Mesendoderm (in vitro differentiated cells): ENCODE measurements at places on chromosomes 6 and 20.
A peak's percentile ranks its signal among the peaks of the same experiment; 100 is the strongest.

GRCh38 chr20:19304886-19305415, 92.5 kb downstream of the SLC24A3 start:
- H3K27ac ChIP-seq = no peak overlapping the region
- no peaks in the 10 kb centered on the region for H3K4me1 ChIP-seq
- no peaks in the 10 kb centered on the region for H3K36me3 ChIP-seq
- no peak overlapping the region for H3K4me3 ChIP-seq

- no peaks in the 10 kb centered on the region for H3K27me3 ChIP-seq
- H3K4me3 ChIP-seq = no peak overlapping the region
- H3K36me3 ChIP-seq = no peaks in the 10 kb centered on the region
- no peak for DNase-seq
- no peaks in the 10 kb centered on the region for H3K4me1 ChIP-seq
- no peak overlapping the region for H3K27ac ChIP-seq
Observed at GRCh38 chr6:119476024-119476423, 126.5 kb upstream of the MAN1A1 start.

GRCh38 chr6:45163952-45164766, 164.0 kb upstream of the RUNX2 start:
- DNase-seq = peak; percentile 53
- no peaks in the 10 kb centered on the region for H3K27me3 ChIP-seq
- no peaks in the 10 kb centered on the region for H3K4me1 ChIP-seq
- H3K4me3 ChIP-seq = no peak overlapping the region

DNA sequence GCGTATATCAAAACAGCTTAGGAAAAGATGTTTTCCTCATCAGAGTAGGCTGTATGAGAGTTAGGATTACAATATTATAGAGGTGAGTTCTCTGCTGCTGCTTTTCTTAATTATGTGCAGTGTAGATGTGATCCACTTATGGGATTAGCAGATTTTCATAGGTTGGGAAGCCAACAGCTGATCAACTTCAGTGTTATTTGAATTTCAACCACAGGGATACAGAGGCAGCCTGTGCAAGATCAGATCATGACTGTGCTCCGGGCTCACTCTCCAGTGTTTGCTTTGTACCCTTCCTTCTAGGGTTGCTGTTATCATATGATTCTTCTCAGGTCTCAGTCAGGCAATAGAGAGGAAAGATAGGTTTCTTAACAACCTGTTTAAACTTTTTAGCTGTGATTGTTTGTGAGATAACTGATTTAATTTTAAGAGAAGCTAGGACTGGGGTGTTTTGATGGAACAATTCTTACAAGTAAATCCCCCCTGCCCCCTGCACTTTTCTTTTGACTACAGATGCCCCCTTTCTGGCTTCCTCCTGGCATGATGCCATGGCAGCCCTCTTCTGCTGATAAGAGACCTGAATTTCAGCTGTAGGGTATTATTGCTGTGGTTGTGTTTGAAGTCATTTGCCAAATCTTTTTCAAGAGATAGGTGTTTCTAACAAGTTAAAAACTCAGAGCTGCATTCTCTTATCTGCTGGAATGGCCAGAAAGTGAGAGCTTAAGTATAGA, 8.5 kb downstream of the RNF8 start:
- no peaks in the 10 kb centered on the region for H3K27me3 ChIP-seq
- no peak for DNase-seq
- peaks cover 1% of the 10 kb centered on the region for H3K36me3 ChIP-seq
- no peak overlapping the region for H3K27ac ChIP-seq
- no peak overlapping the region for H3K4me3 ChIP-seq

- peaks cover 3% of the 10 kb centered on the region for H3K36me3 ChIP-seq
- no peak overlapping the region for H3K4me3 ChIP-seq
- H3K27ac ChIP-seq = no peak overlapping the region
- no peak for DNase-seq
- H3K4me1 ChIP-seq = peaks cover 2% of the 10 kb centered on the region
- H3K27me3 ChIP-seq = no peaks in the 10 kb centered on the region
Observed at GRCh38 chr20:62812181-62812906, 4.5 kb upstream of the COL9A3 start.

GRCh38 chr6:27503436-27504030, 30.6 kb upstream of the ZNF184 start:
- H3K27ac ChIP-seq = no peak overlapping the region
- DNase-seq = peak; percentile 83
- no peaks in the 10 kb centered on the region for H3K27me3 ChIP-seq

DNA sequence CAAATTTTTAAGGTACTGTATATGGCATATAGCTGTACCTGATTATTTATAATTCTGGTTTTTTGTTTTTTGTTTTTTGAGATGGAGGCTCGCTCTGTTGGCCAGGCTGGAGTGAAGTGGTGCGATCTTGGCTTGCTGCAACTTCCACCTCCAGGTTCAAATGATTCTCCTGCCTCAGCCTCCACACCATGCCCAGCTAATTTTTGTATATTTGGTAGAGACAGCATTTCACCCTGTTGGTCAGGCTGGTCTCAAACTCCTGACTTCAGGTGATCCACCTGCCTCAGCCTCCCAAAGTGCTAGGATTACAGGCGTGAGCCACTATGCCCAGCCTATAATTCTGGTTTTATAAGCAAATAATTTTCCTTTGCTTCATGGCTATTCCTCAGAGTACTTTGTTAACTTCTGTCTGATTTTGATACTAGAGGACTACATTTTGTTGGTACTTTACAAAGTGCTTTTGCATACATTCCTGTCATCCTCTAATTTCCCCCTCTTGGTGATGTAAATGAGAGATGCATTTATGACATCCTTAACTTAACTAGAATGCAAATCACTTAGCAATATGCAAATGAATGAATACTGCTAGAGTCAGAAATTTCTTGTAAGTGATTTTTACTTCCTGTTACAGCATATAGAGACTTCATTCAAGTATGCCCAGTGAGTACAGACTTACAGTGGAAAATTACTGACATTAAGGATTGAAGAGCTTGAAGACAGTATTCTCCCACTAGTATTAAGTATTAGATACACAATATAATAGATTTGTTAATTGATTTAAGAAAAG, 35.7 kb upstream of the ARID1B start:
- no peaks in the 10 kb centered on the region for H3K4me1 ChIP-seq
- H3K4me3 ChIP-seq = no peak overlapping the region
- no peaks in the 10 kb centered on the region for H3K27me3 ChIP-seq
- no peaks in the 10 kb centered on the region for H3K36me3 ChIP-seq
- no peak for DNase-seq

DNA sequence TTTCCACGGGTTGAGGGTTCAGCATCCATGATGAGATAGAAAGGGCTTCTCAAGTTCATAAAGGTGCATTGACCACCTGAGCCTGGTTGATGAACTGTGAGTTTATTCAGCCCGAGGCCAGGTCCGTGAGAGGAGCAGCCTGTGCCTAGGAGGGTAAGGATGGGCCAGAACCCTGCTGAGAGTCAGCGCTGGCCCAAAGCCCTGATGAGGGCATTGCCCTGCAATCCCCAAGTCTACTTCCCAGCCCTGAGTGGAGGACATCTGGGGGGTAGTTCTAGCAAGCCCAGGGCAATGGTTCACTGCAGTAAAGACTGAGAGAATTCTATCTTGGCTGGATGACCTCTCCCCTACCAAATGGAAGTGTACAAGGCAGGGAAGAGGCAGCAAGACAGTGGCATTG, 123.3 kb upstream of the NXT1 start:
- no peak overlapping the region for H3K4me3 ChIP-seq
- H3K36me3 ChIP-seq = no peaks in the 10 kb centered on the region
- no peaks in the 10 kb centered on the region for H3K27me3 ChIP-seq
- no peak for DNase-seq
- peaks cover 2% of the 10 kb centered on the region for H3K4me1 ChIP-seq
- no peak overlapping the region for H3K27ac ChIP-seq

GRCh38 chr20:50572938-50573777, 63.0 kb downstream of the PTPN1 start:
- H3K27ac ChIP-seq = no peak overlapping the region
- H3K27me3 ChIP-seq = no peaks in the 10 kb centered on the region
- no peak overlapping the region for H3K4me3 ChIP-seq
- peaks cover 3% of the 10 kb centered on the region for H3K4me1 ChIP-seq
- peaks cover 9% of the 10 kb centered on the region for H3K36me3 ChIP-seq

GRCh38 chr20:24487648-24488047, 18.2 kb downstream of the SYNDIG1 start:
- peaks cover 3% of the 10 kb centered on the region for H3K4me1 ChIP-seq
- DNase-seq = no peak
- H3K4me3 ChIP-seq = no peak overlapping the region

- H3K4me1 ChIP-seq = no peaks in the 10 kb centered on the region
- H3K27ac ChIP-seq = no peak overlapping the region
- no peaks in the 10 kb centered on the region for H3K36me3 ChIP-seq
- no peak for DNase-seq
- no peak overlapping the region for H3K4me3 ChIP-seq
- H3K27me3 ChIP-seq = no peaks in the 10 kb centered on the region
Observed at GRCh38 chr6:27419363-27419762, 30.8 kb downstream of the ZNF391 start.

- H3K36me3 ChIP-seq = no peaks in the 10 kb centered on the region
- no peaks in the 10 kb centered on the region for H3K4me1 ChIP-seq
- no peak for DNase-seq
Observed at GRCh38 chr20:1484438-1485116, 6.6 kb downstream of the SIRPB2 start.

- no peaks in the 10 kb centered on the region for H3K27me3 ChIP-seq
- H3K4me1 ChIP-seq = no peaks in the 10 kb centered on the region
- no peaks in the 10 kb centered on the region for H3K36me3 ChIP-seq
- H3K4me3 ChIP-seq = no peak overlapping the region
Observed at GRCh38 chr20:33881989-33882388, 70.8 kb downstream of the CHMP4B start.

- no peaks in the 10 kb centered on the region for H3K4me1 ChIP-seq
- no peak overlapping the region for H3K4me3 ChIP-seq
- no peak for DNase-seq
- no peaks in the 10 kb centered on the region for H3K27me3 ChIP-seq
Observed at GRCh38 chr6:134619789-134620188, 301.9 kb upstream of the SGK1 start.

DNA sequence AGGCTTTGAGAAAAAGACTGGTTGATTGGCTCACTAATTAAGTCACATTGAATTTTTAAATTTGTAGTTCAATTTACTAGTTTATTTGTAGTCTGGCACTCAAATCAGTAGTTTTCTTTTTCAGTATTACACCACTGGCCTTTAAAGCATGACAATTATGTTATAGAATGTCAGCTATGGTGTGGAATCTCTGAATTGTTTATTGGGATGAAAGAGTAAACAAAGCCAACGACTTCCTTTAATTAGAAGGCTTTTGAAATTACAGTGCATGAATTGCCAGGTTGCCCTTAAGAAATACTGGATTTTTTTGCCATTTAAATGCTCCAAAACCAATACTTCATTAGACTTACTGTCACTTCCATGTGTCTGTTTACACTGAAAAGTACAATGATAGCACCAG, 426.9 kb upstream of the RNF217 start:
- H3K27me3 ChIP-seq = no peaks in the 10 kb centered on the region
- no peak for DNase-seq
- peaks cover 3% of the 10 kb centered on the region for H3K4me1 ChIP-seq
- H3K36me3 ChIP-seq = no peaks in the 10 kb centered on the region
- no peak overlapping the region for H3K27ac ChIP-seq
- H3K4me3 ChIP-seq = no peak overlapping the region
